ENCODE measurements at places on chromosomes 5 and 9.

- DNase-seq: no peak
These were observed 105.2 kb upstream of the DHFR start for GRCh38 chr5:80759866-80760577.

GRCh38 chr5:138372225-138372624 is 19.7 kb downstream of the KDM3B start:
- DNase-seq: no peak

DNA sequence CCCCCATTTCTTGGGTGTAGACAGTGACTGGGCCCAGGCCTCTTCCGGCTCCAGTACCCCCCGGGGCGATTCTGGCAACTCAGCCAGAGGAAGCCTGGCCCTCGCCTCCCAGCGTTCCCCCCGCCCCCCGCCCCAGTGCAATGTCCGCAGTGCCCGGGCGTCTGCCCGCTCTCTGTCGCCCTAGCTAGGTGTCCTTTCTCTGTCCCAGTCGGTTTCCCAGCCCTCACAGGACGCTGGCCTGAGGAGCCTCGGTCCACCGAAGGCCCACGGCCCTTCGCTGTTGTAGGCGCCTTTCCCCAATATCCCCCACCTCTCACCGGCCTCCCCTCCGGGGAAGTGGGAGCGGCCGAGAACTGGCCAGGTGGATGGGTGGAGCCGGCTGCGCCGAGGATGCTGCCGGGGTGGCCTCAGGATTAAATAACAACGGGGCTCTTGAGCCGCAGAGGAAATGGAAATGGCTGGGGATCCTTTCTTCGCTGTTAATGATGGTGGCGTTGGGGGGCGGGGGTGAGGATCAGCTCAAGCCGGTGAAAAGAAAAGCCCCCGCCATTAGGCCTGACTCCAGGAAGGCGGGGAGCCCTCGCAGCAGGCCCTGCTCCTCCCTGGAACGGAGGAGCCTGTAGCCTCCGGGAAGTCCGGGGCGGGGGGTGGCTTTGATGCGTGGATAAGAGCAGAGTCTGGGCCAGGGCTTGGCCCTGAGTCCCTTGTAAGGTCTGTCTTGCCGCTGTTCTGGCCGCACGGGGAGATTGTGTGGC is 1.1 kb upstream of the SPRY4 start:
- DNase-seq: no peak

GRCh38 chr9:85884256-85884655 is 56.7 kb upstream of the NAA35 start:
- peak; percentile 79 for DNase-seq

DNA sequence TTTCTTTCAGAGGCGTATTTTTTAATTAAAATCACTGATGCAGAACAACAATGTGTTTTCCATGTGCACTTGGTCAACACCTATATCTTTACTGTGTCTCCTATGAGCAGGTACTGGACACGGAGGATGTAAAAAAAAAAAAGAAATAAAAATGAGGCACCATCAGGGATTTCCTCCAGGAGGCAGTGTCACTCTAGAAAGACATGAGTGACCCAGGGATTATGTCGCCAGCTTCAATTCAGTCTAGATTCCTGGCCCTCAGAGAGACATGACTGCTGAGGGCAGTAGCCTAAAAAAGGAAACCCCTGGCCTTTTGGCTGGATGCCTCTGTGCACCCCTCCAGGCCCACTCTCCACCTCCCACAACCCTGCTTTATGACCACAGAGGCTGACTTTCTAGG is 18.3 kb upstream of the IL33 start:
- no peak for DNase-seq

All from MV-4-11 (cell line).